ENCODE measurements at places on chromosomes 7 and 10.

- no peak for ATAC-seq
Measured at GRCh38 chr7:93861325-93861949, 29.1 kb downstream of the TFPI2 start.

DNA sequence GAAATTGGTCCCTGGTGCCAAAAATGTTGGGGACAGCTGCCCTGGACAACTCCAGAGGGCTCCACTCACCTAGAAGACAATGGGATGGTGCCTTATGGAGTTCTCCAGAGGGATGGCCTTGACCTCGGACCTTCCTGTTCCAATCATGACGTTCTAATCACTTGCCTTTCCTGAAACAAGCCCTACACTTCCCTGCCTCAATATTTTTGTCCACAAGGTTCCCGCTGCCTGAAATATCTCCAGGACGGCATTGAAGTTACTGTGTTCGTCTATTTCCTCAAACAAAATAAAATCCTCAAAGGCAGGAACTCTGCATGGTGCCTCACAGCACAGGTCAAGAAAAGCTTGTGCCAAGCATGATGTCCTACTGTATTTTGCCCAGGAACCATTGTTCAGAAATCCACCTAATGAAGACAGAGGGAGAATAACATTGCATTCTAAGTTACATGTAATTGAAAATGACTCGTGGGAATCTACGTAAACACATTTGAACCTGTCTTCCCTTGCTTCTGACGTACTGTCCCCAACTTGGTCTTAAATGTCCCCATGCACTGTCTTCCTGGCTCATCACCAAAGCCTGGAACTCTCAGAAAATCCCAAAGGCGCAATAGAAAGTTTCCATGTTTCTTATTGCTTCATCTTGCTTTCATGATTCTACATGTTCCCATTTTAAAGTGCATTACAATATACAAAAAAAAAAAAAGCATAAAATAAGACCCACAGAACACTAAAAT lies 342.3 kb upstream of the NRP1 start:
- no peak for ATAC-seq

GRCh38 chr10:1602037-1602484 lies 135.3 kb downstream of the ADARB2 start:
- no peak for ATAC-seq

- ATAC-seq = no peak
Measured at GRCh38 chr7:3495954-3496353, 194.9 kb downstream of the SDK1 start.

DNA sequence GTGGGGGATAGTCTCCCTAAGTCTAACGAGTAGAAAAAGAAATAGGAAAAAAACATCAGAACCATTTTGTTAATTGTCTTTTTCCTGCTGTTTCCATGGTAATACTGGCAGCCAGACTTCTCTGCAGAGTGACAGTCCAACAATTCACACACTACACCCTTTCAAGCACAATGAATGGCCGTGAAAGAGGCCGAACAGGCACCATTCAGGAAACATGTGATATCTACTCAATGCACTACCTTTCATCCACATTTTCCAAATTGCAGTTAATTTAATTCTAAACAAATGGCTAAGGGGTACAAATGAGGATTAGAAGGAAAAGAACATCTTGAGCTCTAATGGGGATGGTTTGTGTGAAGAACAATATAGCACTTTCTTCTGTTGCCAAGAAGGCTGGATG lies 358.5 kb upstream of the ANKRD30A start:
- no peak for ATAC-seq

Data from activated T-helper 17 cell treated with anti-CD3 and anti-CD28 coated beads, Interleukin-2, amount 50 U/mL, for 72 hours (primary cell).